ENCODE measurements at places on chromosomes 2 and 18. TPM values are rescaled to one million over a fixed set of nuclear protein-coding genes. Genes with fewer than 3 reads are reported as not detected.

SERPINB2 gene
- total RNA-seq = 4.8 TPM

INHBB gene
- total RNA-seq = not detected

ASPRV1 gene
- 0.30 TPM for total RNA-seq

HDAC4 gene
- 19.9 TPM for total RNA-seq

FOXI3 gene
- total RNA-seq = not detected

NCKAP5 gene
- total RNA-seq = 9.2 TPM

RBFA gene
- total RNA-seq = 10.7 TPM

SEPTIN10 gene
- 56.4 TPM for total RNA-seq

Measured in smooth muscle cell of the umbilical artery (primary cell).